ENCODE measurements at places on chromosomes 7 and 10.
A peak's percentile ranks its signal among the peaks of the same experiment; 100 is the strongest.

DNA sequence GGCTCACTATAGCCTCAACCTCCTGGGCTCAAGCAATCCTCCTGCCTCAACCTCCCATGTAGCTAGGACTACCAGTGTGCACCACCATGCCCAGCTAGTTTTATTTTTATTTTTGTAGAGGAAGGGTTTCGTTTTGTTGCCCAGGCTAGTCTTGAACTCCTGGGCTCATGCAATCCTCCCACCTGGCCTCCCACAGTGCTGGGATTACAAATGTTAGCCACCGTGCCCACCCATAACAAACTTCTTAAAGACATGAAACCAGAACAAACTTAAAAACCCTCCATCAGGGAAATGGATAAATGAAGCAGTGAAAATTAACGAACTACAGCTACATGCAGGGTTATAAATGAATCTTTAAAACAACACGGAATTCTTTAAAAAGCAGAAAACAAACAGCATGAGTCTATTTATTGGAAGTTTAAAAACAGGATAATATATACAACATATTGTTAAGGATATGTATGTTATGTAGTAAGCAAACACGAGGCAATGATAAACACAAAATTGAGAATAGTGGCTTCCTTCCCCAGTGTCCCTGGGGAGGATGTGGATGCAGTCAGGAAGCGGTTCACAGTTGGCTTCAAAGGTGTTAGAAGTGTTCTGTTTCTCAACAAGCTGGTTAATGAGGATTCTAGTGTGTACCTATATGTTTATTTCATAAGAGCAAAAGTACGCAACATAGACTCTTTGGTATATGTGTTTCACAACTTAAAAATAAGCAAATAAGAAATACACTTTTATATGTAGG is 128.2 kb upstream of the IMMP2L start:
- no peak for DNase-seq

DNA sequence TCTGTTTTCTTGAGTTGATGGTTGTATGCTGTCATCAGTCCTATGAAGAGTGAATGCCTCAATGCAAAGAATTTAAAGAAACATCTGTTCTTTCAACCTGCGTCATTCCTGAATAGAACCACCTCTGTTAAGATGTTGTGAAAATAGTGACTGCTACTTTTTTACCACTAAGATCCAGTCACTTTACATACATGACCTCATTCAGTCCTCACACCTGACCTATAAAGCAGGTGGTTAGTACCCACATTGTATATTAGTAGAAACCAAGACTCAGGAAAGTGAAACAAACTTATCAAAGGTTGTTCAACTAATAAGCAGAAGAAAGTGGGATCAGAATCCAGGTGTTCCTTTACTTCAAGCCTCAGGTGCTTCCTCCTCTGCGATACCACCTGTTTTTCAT is 64.8 kb downstream of the ITGB8 start:
- DNase-seq, result no peak

GRCh38 chr7:26305090-26305868 is 13.6 kb downstream of the SNX10 start:
- peak; percentile 58 for DNase-seq

GRCh38 chr10:18649364-18649959 is 1.9 kb downstream of the NSUN6 start:
- no peak for DNase-seq

GRCh38 chr7:155255621-155256020 is 42.1 kb upstream of the INSIG1 start:
- no peak for DNase-seq

- DNase-seq, result no peak
Observed at GRCh38 chr10:69372126-69372980, 44.4 kb downstream of the TACR2 start.

- peak; percentile 42 for DNase-seq
Observed at GRCh38 chr7:137992550-137993394, 9.1 kb downstream of the CREB3L2 start.

GRCh38 chr10:100656454-100656853 is 88.9 kb upstream of the PAX2 start:
- peak; percentile 50 for DNase-seq

DNA sequence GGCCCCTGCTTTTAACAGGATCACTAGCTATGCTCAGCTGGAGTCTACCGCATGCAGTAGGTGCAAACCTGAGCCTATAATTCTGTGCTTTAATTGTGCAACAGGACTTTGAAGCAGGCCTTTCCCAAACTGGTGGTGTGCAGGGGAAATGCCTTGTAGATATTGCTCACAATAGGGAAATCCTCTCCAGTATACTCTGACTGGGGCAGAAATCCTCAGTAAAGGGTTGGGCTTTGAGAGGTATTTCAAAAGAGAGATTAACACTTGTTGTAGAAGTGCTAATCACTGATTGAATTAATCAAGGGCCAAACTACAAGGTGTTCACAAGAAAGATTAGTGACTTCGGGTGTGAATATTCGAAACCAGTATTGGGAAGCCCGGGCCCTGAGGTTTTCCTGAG is 58.5 kb upstream of the EXOC6 start:
- no peak for DNase-seq

DNA sequence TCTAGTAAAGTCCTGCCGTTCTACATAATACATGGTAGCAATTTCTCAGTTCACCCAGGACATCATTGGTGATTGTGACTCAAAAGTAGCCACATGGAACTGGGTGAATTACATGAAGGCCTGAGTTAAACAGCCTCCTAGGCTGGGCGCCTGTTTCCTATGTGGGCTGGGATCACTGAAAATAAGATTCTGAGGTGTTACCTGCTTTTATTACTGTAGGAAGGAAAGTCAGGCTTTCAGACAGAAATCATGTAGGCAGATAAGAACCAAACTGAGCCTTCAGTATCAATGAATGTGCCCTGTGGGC is 160.4 kb downstream of the CAMK1D start:
- no peak for DNase-seq

- DNase-seq, result peak; percentile 50
Observed at GRCh38 chr10:85284778-85285770, 956.7 kb downstream of the CCSER2 start.

DNA sequence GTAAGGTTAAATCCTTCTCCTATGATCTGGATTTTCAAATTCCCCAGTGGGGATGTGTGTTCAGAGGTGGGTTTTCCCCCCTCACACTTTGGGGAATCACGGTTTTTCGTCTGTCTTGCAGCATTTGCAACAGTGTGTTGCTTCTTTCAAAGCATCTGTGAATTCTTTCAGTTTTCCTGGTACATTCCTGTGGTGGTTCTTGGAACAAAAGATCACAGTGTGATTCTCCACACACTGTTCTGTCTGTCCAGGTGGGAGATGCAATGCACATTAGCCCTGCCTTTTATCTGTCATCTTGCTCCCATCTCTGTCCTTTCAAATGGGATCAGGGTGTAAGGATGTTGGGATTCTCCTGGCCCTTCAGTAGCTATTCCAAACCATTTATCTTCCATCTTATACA is 11.8 kb downstream of the AGK start:
- no peak for DNase-seq

DNA sequence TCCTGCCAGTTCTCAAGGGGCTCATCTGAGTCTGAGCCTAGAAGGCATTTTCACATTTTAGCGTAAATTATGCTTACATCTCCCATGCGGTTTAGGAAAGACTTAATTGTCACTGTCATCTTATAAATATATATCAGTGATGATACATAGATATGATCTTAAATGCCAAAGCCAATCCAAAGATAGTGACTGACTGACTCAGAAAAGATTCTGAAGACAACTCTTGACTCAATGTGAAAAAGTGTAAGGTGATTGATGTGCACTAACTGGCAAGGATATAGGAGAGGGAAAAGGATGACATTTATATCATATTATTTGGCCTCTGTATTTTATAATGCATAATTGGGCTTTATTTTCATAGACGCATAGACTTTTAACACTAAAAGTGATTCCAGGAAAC is 84.9 kb upstream of the LRRN3 start:
- no peak for DNase-seq

- no peak for DNase-seq
Observed at GRCh38 chr10:59258890-59259289, 82.4 kb downstream of the PHYHIPL start.

- no peak for DNase-seq
Observed at GRCh38 chr10:80520661-80521470, 16.8 kb upstream of the SH2D4B start.

- peak; percentile 71 for DNase-seq
Observed at GRCh38 chr7:25311346-25311745, 83.1 kb upstream of the NPVF start.

- DNase-seq, result no peak
Observed at GRCh38 chr7:38839851-38840250, 69.1 kb downstream of the VPS41 start.

- no peak for DNase-seq
Observed at GRCh38 chr10:51653025-51653424, 46.4 kb downstream of the CSTF2T start.

DNA sequence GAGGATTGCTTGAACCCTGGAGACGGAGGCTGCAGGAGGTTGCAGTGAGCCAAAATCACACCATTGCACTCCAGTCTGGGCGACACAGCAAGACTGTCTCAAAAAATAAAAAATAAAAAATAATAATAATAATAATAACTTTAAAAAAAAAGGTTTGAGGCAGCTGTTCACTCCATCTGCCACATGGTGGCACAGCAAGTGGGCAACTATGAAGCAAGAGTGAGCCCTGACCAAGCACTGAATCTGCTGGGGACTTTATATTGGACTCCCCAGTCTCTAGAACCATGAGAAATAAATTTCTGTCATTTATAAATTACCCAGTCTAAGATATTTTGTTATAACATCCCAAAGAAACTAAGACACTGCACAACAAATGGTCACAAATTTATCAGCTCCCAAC is 14.6 kb upstream of the BRI3 start:
- no peak for DNase-seq

DNA sequence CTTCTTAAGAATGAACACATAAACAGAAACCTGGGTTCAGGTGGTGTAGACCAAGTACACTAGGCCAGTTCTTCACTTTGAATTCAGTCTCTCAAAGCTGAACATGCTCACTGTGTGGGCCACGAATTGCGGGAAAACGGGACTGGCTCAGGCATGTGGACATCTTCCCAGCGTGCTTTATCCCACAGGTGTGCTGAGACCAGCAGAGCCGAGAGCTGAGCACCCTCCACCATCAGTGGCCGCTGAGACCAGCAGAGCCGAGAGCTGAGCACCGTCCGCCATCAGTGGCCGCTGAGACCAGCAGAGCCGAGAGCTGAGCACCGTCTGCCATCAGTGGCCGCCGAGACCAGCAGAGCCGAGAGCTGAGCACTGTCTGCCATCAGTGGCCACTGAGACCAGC is 265.4 kb downstream of the DNAJB6 start:
- DNase-seq, result no peak

GRCh38 chr7:128322040-128322643 is 21.6 kb downstream of the RBM28 start:
- DNase-seq, result peak; percentile 53

DNA sequence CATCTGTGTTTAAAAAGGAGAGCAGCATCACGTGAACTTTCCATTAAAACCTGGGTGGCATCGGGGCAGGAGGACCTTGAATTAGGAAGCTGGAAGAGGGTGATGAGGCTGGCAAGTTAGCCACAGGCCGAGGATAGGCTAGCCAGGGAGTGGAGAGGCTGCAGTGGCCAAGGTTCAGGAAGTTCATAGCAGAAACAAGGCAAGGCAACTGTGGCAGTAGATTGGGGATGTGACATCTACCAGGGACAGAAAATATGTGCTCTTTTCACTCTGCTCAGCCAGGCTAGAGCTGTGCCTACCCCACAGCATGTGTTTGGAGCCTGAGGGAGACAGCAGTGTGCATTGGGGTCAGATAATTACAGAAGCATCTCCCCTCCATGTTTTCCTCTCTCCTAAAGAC is 2.2 kb upstream of the INPP5F start:
- no peak for DNase-seq

- no peak for DNase-seq
Observed at GRCh38 chr7:57344957-57345356, 105.0 kb upstream of the ZNF716 start.

GRCh38 chr10:116728526-116729096 is 13.8 kb downstream of the HSPA12A start:
- peak; percentile 97 for DNase-seq

- DNase-seq, result no peak
Observed at GRCh38 chr7:617614-618538, 98.2 kb upstream of the PDGFA start.

- DNase-seq, result no peak
Observed at GRCh38 chr7:24164401-24164800, 119.6 kb upstream of the NPY start.

DNA sequence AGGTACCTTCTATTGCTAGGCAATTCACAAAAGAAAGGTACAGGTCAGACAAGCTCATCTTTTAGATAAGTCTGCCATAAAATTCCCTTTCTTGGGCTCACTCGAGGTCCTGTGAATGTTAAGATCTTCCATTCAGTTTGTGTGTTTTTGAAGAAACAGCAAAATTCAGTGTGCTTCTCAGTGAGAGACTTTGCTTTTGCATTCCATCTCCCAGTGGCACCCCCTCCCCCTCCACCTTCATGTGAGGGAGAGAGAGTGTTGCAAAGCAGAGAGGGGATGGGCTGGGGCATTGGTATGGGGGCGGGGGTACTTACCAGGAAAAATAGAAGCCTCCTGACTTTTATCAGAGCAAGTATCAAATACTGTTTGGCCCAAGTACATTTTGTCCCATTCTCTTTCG is 3.8 kb upstream of the TECTB start:
- no peak for DNase-seq

DNA sequence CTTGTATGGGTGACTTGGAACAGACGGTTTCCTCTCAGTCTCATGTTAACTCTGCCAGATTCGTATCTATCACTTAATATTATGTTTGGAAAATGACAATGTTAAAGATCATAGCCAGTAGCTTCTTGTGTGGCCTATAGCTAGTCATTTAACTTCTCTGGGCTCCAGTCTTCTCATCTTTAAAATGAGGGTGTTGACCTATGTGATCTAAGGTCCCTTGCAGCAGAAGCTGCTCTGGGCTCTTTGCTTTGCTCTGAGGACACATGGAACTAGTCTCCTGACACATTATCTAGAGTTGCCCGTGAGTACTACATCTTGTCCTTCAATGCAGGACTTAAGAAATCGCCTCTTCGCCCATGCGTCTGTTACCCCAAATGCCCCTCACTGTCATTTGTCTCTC is 93.1 kb downstream of the TMEM178B start:
- DNase-seq, result no peak

DNA sequence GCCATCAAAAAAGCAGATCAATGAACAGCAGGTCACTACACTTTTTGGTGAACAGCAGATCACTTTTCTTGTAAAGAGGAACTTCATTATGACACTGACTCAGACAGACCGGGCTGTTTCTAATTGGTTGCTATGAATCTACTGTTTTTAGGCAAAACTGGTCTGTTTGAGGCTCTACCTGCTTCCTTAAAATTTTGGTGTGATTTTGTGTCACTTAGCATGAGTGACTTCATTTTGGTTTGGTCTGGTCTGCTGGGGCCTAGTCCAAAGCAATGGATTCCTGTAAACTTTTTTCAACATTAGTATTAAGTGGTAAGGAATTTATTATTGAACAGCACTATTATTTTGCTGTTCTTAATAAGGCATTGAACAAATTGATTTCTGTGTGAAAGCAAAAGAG is 41.8 kb upstream of the C10orf71 start:
- no peak for DNase-seq

GRCh38 chr7:157871681-157872080 is 534.9 kb downstream of the DNAJB6 start:
- no peak for DNase-seq

- no peak for DNase-seq
Observed at GRCh38 chr10:132906836-132907235, 35.5 kb downstream of the CFAP46 start.

- DNase-seq, result no peak
Observed at GRCh38 chr7:121932768-121933167, 59.8 kb downstream of the PTPRZ1 start.

GRCh38 chr7:1591876-1592275 is 22.0 kb upstream of the PSMG3 start:
- DNase-seq, result no peak
